H54 (cell line): ENCODE measurements at places on chromosomes 12 and 14.

DNA sequence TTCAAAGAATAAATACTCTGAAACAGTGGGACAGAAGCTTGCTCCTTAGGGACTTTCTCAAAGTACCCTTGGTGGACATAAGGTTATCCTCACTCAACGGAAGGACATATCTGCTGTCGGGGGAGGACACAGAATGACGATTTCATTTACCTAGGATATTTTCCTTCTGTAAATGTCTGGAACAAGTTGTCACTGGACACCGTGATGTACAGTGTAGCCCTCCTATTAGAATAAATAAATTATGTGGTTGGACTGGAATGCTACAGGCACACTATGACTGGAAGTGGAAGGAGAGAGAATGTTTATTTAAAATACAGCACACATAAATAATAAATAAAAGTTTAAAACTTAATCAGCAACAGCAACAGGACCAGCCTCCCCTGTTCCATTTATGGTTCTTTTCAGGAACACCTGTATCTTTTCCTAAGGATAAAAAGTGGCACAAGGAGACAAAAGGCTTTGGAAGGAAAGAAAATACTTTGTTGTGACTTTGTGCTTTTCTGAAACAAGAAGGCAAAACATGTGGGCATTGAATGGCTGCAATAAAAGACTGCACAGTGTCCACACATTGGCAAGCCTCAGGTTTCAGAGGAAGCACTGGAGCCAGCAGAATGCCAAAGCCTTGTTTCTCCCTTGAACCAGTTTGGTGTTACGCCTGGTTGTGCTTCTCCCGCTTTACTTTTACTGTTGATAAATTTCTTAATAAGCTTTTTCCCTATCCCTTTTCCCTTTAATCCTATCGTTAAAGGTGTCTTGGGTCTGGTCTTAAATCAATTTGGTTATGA is 36.8 kb downstream of the FGD4 start:
- no peak for DNase-seq

GRCh38 chr12:32139064-32139421 is 32.4 kb downstream of the BICD1 start:
- no peak for DNase-seq

GRCh38 chr14:59427653-59428580 is 37.3 kb downstream of the GPR135 start:
- no peak for DNase-seq

GRCh38 chr12:91133871-91134270 is 22.6 kb upstream of the LUM start:
- DNase-seq = no peak

- DNase-seq = no peak
Measured at GRCh38 chr14:58701156-58701555, 63.4 kb downstream of the DACT1 start.

GRCh38 chr14:95862243-95862642 is 14.4 kb upstream of the TUNAR start:
- no peak for DNase-seq

DNA sequence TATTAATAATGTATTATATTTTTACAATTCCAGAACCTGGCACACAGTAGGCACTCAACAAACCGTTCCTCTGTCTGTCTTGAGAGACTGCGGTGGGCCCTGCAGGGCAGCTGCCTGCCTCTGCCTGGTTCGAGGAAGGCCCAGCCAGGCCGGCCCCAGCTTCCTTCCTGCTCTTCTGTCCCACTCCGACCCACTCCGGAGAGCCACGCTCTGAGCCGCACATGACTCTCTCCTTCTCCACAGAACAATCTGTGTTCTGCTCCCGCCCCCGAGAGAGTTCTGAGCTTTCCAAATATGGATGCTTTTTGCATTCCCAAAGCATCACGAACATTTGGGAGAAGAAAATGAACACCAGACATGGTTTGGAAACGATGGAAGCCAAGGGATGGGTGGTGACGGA is 57.3 kb downstream of the TTC7B start:
- no peak for DNase-seq

GRCh38 chr14:104503691-104504090 is 75.9 kb upstream of the C14orf180 start:
- no peak for DNase-seq

DNA sequence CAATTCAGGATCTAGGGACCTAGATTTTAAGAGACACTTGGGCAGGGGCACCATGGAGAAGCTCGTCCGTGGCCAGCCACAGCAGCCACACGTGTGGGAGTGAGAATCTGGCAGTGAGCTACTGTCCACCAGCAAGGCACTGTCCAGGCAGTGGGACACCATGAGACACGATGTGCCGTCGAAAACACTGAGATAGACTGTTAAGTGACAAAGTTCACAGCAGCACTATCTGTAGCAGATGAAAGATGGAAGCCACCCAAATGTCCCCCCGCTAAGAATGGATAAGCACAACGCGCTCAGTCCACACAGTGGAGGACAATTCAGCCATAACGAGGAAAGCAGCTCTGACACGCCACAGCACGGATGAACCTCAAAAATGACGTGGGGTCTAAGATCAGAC is 19.7 kb downstream of the RILPL1 start:
- DNase-seq = no peak

DNA sequence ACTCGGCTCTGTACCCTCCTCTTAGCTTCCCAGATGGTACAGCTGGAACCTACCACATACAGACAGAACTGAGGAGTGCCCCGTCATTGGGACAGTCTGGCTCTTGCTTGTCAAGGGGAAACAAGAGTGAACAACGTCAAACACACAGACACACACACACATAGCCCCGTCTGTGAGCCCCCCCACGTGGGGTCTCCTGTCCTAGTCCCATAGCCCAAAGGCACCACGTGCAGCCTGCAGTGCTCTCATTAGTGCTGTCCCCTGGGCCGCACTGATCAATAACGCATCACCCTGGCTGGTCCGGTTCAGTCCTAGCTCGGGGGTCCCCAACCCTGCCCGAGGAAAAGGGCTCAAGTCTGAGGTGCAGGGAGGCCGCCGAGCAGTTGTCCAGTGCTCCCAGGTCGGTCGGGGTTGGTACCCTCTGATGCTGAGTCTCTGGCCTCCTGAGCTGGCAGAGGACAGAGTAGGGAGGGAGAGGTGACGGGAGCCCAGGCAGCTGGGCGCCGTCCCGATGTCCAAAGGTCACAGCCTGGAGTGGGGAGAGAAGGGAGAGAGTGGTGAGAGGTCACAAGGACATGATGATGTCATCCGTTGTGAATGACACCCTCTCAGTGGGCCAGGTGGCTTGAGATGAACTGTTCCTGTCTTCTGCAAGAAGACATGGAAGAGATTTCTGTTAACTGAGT is 105.4 kb upstream of the NOS1 start:
- DNase-seq = no peak
